A549 treated with ZK216348 at 1 μM for 4 hours (cell line): ENCODE measurements at places on chromosomes 6 and 20. TPM values are rescaled to one million over a fixed set of nuclear protein-coding genes. Genes with fewer than 3 reads are reported as not detected.

SRC gene
- 101 to 173 TPM (median 163 TPM) in 5 replicates for total RNA-seq

PAX1 gene
- total RNA-seq: 0.09 TPM in 1 of 5 replicates, not detected in the others

CUTA gene
- 139 to 237 TPM (median 202 TPM) in 5 replicates for total RNA-seq

WASF1 gene
- total RNA-seq: 8.1 to 13.8 TPM (median 12.4 TPM) in 5 replicates

MCCD1 gene
- not detected in 5 replicates for total RNA-seq

MYBL2 gene
- 66.0 to 82.8 TPM (median 79.5 TPM) in 5 replicates for total RNA-seq

SEL1L2 gene
- not detected in 5 replicates for total RNA-seq

CLPSL2 gene
- 0.51 to 1.0 TPM (median 0.78 TPM) in 3 of 5 replicates, not detected in the others for total RNA-seq

ALDH8A1 gene
- 0.13 to 0.33 TPM (median 0.27 TPM) in 5 replicates for total RNA-seq

FOXS1 gene
- 0.40 to 1.1 TPM (median 0.76 TPM) in 4 of 5 replicates, not detected in the other for total RNA-seq

ALDH5A1 gene
- total RNA-seq: 5.2 to 8.4 TPM (median 7.1 TPM) in 5 replicates

TFAP2C gene
- total RNA-seq: 14.4 to 16.9 TPM (median 15.0 TPM) in 5 replicates

PSORS1C2 gene
- total RNA-seq: not detected in 5 replicates

GNMT gene
- total RNA-seq: 0.24 to 0.27 TPM in 2 of 5 replicates, not detected in the others

SLCO4A1 gene
- 6.4 to 11.6 TPM (median 9.4 TPM) in 5 replicates for total RNA-seq

ADGRF5 gene
- not detected in 5 replicates for total RNA-seq

TMEM30A gene
- 18.4 to 54.2 TPM (median 38.7 TPM) in 5 replicates for total RNA-seq

ULBP2 gene
- 3.3 to 4.3 TPM (median 3.9 TPM) in 5 replicates for total RNA-seq

TMEM244 gene
- not detected in 5 replicates for total RNA-seq

CPNE5 gene
- total RNA-seq: 0.05 to 0.14 TPM (median 0.11 TPM) in 4 of 5 replicates, not detected in the other

PIM1 gene
- total RNA-seq: 9.6 to 18.5 TPM (median 15.3 TPM) in 5 replicates

PTGIS gene
- total RNA-seq: 0.04 TPM in 1 of 5 replicates, not detected in the others
